ENCODE measurements at places on chromosomes 5 and 9.

DNA sequence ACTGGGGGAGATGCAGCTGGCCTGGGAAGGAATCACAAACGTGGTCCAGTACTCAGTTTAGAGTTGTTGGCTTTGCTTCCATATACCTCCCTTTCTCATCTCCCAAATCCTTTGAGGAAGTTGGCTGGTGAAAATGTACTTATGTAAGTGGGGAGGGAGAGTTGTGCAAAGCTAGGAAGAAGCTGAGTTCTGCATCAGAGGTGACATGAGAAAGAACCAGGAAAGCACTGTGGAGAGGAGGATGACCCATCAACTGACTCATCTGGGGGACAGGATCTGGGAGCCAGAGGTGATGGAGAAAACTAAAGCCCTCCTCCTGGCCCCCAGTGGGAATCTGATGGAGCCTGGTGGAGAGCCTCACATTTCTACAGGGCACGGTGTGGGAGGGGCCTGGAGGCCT lies 16.2 kb downstream of the KCNMB1 start:
- no peak for DNase-seq

- no peak for DNase-seq
Observed at GRCh38 chr5:65815161-65815560, 93.2 kb downstream of the NLN start.

- no peak for DNase-seq
Observed at GRCh38 chr9:105658351-105658750, 3.9 kb upstream of the TAL2 start.

DNA sequence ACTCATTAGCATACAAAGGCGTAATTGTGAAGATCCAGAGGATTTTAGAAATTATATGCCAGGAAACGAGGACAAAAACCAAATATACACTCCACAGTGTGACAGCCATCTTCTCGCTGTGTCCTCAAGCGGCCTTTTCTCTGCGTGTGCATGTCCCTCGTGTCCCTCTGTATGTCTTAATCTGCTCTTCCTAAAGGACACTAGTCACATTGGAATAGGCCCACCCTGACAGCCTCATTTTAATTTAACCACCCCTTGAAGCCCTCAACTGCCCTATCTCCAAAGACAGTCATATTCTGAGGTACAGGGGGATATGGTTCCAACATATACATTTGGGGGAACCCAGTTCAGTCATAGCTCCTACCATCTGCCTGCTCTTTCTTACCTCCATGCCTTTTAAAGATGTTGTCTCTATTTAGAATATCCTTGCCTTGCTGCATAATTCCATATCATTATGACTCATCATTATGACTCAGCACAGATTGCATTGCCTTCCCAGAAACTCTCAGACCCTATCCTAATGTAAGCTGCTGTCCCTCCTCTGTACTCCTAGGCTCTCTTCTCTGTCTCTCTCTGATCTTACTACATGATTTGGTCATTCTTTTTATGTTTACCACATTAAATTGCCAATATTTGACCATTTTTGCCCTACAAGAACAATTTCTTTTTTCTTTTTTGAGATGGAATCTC lies 210.9 kb downstream of the AOPEP start:
- no peak for DNase-seq

DNA sequence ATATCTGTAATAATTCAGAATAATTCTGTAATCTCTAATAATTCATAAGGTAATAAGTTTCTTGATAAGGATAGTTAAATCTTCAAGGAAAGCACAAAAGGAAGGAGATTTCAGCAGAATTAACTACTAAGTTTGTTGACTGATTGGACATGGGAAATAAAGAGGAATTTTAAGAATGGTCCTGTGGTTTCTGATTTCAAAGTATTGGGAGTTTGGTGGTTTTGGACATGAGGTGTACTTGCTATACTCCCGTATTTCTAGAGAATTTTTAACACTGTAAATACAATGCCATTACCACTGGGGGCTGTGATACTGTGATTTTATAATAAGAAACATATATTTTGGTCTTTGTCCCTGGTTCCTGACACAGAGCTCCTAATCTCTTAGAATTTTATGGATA lies 123.9 kb downstream of the UNC13B start:
- DNase-seq, result no peak

DNA sequence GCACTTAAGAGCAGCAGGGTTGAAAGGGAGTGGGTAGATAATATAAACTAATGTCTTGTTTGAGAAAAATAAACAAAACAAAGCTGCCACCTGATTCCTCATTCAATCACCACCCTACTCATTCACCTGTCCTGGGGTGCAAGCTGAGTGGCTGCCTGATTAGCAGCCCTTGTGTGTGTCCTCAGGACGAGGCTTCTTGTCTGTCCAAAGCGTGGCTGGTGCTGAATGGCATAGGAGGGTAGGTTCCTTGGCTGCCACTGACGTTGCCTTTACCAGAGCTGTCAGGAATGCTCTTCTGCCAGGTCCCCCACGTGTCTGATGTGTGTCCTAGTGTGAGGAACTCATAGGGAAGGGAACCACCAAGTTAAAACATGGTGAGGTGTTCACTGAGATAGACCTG lies 146.6 kb upstream of the SLC24A2 start:
- DNase-seq, result no peak

GRCh38 chr5:43582082-43583005 lies 20.6 kb upstream of the NNT start:
- no peak for DNase-seq

DNA sequence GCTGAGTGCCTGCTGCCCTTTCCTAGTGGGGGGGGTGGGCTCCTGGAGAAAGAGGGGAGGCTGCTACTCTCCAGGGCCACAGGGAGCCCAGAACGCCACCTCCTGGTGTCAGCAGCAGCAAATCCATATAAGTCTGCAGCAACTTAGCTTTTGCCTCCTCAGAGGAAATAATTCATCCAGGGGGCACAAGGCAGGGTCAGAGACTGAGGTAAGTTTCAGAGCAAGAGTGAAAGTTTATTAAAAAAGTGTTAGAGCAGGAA lies 4.0 kb upstream of the CLPTM1L start:
- DNase-seq, result no peak

GRCh38 chr5:107425541-107426031 lies 245.2 kb downstream of the EFNA5 start:
- DNase-seq, result no peak
